ENCODE measurements at places on chromosomes 11 and 22. TPM values are rescaled to one million over a fixed set of nuclear protein-coding genes. Genes with fewer than 3 reads are reported as not detected.

GRCh38 chr11:134510233-134511040, 98.4 kb upstream of the B3GAT1 start:
- no peak for DNase-seq

DNA sequence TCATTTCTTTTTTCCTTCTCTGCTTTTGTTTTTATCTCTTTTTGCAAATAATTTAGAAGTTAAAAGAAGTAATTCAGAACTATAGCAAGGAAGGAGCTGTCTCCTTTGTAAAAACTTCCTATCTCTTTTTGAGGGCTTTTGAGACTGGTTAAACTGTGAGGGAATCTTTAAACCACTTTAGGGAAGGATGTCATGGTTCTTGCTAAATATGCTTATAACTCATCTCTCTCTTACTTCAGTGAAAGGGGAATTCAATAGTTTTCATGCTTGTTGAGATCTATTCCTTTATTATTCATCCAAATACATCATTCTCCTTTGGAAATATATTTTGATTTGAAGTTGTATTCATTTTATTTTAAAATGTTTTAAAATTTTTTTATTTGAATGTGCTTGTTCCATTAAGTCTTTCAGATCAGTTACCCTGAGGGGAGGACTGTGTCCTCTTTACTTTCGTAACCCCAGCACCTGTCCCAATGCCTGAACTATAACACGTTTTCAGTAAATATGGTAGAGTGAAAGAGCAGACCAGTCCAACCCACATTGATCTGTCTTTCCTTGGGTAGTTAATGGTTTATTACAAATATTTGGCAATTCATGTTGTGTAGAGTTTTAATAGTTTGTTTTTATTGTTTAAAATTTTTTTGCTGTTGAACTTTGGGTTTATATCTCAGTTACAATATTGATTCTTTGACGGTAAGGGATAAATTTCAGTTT, 27.5 kb downstream of the AMOTL1 start:
- no peak for DNase-seq

- DNase-seq, result no peak
Measured at GRCh38 chr22:34198976-34199375, 278.7 kb upstream of the LARGE1 start.

DNA sequence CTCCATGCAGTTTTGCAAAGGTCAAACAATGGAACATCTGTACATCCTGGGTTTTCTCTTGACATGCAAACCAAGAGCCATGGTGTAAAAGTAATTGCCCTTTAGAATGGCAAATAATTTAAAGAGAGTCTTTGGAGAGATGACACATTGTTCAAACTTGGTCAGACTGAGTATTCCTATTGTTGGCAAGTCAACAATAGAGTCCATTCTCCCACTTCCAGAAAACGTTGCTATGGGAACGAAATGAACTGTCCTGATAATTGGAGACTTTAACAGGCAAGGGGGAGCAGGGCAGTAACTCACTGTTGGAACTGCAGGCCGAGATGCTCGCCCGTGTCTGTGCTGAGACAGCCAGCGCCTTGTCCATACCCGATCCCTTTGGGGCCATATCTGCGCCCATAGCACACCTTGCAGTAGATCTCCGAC, 13.9 kb downstream of the CSRP3 start:
- DNase-seq, result no peak

Gene FAM83F
- 0.06 TPM for total RNA-seq

DNA sequence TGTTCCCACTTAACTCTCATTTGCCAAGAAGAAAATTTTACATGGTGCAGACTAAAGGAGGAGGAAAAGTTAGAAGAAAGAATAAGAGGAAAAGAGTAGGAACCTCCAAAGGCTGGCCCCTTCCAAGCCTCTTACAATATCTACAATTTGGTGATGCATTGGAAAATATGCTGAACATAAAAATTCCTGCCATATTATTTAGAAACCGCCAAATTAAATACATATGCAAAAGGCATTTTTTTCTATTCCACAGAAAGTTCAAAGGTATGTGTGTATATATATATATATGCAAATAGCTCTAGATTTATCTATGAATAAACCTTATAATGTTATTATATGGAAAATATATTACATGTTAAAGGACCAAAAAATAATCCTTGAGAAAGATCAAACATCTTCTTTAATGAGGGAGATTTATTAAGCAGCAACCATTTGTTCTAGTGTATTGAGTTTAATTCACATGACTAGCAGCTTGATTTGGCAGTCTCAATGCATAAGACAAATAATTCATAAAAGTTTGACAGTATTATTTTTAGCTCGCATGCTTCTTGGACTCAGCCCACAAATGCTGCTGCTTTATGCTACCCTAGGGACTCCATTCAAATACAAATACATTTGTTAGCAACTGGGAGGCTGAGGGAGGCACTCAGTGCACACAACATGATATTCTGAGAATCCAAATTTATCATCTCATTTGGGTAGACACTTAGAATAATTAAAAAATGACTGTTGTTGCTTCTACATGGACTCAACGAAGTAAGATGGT, 184.9 kb downstream of the SBF2 start:
- DNase-seq, result no peak

Gene OR51B5
- 0.11 TPM for total RNA-seq

DNA sequence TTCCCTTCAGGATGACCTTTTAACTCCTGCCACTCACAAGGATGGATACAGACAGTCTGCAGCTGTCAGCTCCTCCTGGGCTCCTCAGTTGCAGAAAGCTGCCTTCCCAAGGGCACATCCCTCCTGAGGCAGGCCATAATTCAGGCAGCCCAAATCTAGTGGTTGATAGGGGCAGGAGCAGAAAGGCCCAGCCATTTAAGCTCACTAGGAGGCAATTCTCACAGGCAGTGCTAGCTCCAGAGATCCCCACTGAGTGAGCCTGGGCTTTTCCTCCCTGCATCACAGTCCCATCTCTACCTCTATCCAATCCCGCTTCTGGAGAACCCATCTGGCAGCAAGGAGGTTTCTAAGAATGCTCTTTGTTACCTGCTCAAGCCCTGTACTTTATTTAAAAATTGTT, 200.6 kb downstream of the ARHGAP42 start:
- DNase-seq, result no peak

Gene VSTM5
- not detected for total RNA-seq

DNA sequence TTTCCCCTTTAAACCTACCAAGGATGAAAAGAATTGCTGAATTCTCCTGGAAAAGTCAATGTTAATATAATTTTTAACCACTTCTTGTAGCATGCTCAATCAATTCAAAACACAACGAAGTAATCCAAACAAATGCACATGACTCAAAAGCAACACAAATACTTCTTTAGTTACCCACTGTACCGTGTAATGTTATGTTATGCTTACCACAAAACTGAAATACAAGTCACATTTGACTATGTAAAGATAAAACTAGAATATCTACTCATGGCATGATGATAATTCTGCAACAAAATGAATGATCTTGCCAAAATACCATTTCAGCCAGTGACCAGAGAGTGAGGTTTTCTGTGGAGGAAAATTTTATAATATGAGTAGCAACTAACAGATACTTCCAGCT, 587.0 kb downstream of the DLG2 start:
- DNase-seq, result no peak

Gene TSPO
- total RNA-seq, result 230 TPM

- no peak for DNase-seq
Measured at GRCh38 chr11:63970902-63971301, 3.5 kb upstream of the COX8A start.

Data from Daoy (cell line).